ENCODE measurements at places on chromosomes 12 and 14.

- no peak for DNase-seq
These were observed 97.4 kb downstream of the C12orf75 start for GRCh38 chr12:105427883-105428282.

GRCh38 chr14:60744566-60744965 is 10.0 kb downstream of the MNAT1 start:
- no peak for DNase-seq

DNA sequence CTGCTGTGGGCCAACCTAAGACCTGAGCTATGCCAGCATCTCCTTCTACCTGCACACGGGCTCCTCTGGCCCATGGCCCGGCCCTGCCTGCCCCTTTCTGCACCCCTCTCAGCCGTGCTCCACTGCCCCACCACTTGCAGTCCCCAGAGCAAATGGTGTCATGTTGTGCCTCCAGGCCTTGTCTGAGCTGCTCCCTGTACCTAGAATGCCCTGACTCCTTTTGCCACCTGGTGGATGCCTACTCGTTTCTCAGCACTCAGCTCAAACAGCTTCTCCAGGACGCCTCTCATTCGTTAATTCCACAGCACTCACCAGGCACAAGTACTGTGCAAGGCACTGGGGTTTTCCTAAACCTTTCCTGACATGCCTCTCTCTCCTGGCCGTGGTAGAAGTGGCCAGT is 63.2 kb upstream of the PNMA1 start:
- no peak for DNase-seq

- no peak for DNase-seq
These were observed 422.3 kb upstream of the DCN start for GRCh38 chr12:91604897-91605296.

DNA sequence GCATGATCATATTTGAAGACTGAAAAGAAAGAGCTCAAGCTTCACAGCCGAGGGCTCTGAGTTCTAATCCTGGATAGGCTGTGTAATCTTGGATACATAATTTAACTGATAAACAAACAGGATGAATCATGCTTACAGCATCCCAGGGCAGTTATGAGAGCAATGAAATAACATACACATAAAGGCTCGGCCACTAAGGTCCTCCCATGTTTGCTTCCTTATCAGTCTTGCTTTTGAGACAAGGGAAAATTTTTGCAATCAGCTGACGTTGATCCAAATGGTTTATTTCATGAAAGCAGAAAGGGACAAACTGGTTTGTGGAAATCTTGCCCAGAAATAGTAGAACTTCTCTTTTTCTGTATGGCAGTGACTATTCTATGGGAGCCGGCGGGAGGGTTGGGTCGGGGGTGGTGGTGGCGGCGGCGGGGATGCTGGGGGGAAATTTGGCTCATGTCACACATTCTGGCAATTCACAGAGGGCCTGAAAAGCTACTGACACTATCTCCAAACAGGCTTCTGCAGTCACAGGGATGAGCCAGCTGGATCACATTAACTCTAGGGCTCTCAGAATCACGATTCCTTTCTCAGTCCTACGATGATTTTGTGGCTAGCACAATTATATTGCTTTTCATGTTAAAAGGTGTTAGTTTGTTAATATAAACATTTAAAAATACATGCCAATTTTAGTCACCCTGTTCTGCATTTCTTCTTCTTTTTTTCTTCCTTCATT is 124.5 kb downstream of the SLC8A3 start:
- DNase-seq: peak; percentile 78

DNA sequence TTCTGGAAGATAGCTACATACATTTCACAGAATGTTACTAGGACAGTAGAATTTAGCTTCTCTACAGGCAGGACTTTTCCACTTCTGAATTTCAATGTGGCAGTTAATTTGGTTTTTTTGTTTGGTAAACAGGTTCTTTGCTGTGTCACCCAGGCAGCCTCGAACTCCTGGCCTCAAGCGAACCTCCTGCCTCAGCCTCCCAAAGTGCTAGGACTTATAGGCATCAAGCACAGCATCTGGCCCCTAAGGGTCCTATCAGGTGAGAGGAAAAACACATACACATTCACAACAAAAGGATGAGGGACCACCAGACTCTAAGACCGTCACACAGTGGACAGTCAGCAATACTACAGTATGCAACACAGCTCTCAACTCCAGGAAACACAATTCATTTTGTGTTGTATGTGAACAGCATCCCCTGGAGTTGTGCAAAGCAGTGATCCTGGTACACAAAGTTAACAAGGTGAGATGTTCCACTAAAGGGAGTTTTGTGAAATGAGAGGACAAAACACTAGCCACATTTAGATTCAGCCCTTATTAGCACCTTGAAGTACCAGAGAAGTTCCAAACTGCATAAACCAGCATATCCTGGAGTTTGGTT is 6.9 kb downstream of the ATP2B1 start:
- DNase-seq: no peak

- DNase-seq: no peak
These were observed 9.0 kb upstream of the KRT71 start for GRCh38 chr12:52561880-52562449.

GRCh38 chr14:56207626-56208292 is 89.5 kb downstream of the PELI2 start:
- DNase-seq: no peak

DNA sequence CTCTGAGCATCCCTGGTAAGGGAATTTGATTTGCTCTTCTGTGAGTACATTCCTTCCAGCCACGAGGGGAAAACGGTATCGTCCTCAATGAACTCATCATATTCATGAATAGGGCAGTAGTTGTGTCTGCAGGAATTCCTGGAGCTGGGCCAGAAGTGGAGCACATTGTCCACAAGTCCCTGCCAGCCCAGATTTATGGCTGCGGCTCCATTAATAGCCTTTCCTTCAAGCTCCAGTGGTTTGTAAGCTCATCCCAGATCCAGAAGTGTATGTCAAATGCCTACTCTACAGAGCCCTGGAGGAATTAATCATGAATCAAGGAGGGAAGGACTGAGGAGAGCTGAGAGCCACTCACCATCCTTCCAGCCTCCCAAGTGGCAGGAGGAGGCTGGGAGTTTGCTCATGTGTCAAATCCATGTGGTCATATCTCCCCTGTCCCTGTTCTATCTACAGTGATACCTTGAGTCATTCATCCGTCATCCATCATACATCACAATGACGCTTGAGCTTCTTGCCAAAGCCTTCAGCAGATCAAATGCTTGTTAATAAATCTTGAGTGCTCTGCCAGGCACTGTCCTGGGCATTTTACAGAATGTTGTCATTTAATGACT is 65.5 kb downstream of the SVOP start:
- DNase-seq: no peak

DNA sequence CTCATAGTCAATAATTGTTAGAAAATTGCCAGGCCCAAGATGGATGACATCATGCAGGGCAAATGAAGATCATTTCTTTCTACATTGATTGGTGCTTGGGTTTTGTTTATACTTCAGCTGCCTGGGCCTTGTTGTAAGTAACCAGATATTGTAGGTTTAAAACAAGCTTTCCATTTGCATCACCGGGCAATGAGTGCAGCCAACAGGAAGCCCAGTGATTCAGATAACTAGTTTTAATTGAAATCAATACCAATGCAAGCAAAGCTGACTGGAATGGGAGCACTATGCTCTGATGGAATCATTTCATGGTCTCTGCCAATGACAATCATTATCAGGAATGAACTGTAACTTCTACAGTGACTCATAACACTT is 279.3 kb downstream of the DUSP6 start:
- DNase-seq: no peak

- no peak for DNase-seq
These were observed 43.3 kb downstream of the GPATCH2L start for GRCh38 chr14:76195003-76195402.

DNA sequence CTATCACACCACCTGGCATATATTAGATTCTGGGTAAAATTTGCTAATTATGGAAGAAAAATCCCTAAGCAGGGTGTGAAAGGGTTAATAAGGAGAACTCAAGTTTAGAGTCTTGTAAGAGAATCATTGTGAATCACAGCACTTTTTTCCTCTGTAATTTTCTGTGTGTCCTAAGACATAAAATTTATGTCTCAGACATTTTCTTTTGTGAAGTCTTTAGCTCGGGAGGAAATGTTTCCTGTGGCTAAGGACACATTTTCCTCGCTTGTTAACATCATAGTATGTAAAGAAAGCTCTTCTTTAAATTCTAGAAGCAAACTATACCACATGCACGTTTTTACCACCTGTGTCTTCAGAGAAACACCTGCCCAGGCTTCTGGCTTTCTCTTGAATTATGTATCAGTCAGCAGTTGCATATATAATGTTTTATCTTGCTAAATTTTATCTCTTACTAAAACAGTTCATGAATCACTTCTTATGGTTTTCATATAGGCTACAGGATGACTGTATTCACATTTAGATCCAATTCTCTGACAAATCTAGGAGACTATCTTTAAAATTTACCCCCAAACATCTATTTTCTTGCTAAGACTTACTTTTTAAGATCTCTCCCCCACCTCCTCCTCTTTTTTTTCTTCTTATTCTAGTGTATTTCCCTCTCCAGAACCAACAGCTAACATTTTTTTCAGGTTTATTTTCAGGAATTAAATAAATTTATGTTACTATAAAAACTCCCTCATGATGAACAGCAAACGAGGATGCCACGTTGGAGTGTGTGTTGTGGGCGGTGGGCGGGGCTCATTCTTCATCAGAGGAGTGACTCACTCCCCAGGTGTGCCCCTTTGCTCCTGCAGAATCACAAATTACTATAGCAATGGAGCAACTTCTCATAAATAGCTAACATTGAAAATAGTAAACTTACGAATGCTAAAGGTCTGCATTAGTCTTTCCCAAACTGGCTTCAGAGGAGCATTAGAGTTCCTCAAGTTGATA is 11.6 kb upstream of the CSRP2 start:
- no peak for DNase-seq

GRCh38 chr12:2773199-2773875 is 21.4 kb upstream of the FKBP4 start:
- DNase-seq: no peak

DNA sequence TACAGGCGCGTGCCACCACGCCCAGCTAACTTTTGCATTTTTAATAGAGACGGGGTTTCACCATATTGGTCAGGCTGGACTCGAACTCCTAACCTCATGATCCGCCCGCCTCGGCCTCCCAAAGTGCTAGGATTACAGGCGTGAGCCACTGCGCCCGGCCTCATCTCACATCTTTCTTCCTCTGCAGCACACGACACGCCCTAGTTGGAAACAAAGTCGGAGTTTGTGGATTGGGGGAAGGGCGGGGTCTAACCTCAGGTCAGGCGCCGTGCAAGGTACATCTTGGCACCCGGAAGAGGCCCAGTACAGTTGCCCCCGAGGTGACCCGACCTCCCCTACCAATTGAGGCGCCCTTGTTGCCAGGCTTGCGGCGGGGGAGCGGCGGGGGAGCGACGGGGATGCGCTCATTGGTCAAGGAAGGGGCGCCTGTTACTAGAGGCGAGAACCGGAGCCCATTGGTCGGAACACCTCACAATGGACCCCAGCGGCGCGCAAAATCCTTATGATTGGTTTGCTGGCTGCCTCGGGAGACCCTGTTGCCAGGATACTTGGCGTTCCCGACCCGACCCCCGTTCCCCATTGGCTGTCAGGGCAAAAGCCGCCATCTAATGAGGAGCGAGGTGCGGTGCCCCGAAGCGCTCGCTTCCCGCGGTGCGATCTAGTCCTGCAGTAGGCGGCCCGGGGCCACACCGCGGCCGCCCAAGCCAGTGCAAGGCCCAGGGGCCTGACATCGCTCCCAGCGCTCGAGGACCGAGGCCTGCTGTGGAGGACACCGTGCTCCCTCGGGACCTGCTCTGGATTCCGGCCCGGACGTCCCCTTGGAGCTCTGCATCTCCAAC is at the start of gene REC8:
Gene REC8, plus strand, starts transcription at position 659 of the 839 bp plus-strand sequence. CDS start 473 bp downstream, outside the sequence.
- peak; percentile 98 for DNase-seq

- no peak for DNase-seq
These were observed 184.6 kb downstream of the SLC6A15 start for GRCh38 chr12:84727961-84728360.

DNA sequence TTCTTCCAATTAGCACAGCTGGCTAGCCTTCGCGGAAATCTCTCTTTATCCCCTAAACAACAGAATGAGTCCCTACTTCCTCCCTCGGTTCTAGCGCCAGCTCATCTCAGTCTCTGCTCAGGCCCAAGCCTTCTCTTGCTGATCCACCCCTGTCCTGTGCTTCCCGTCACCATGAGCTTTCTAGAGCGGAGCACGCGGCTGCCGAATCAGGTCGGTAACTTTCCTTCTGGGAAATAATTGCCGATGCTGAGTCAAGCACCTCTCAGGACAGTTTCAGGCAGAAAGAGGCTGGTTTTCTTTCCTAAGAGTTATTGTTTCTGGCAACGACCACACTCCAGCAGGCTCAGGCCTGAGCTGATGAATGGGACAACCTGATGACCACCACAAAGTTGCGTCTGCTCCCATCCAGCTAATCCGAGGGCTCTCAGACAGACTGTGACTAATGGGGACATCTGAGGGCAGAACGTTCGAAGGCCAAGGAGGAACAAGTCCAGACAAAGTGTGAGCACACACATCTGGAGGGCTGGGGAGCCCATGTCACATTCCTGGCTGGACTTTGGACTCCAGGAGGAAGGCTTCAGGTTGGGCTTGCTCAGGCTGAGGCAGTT is 13.6 kb upstream of the GPR68 start:
- DNase-seq: peak; percentile 76

- DNase-seq: no peak
These were observed 7.5 kb upstream of the FOXG1 start for GRCh38 chr14:28758885-28759652.

GRCh38 chr12:113439606-113440030 is 17.4 kb downstream of the SDSL start:
- DNase-seq: peak; percentile 71

GRCh38 chr12:114974826-114975639 is 291.1 kb upstream of the TBX3 start:
- no peak for DNase-seq

- peak; percentile 68 for DNase-seq
These were observed 62.1 kb upstream of the TRIM9 start for GRCh38 chr14:51157012-51157411.

DNA sequence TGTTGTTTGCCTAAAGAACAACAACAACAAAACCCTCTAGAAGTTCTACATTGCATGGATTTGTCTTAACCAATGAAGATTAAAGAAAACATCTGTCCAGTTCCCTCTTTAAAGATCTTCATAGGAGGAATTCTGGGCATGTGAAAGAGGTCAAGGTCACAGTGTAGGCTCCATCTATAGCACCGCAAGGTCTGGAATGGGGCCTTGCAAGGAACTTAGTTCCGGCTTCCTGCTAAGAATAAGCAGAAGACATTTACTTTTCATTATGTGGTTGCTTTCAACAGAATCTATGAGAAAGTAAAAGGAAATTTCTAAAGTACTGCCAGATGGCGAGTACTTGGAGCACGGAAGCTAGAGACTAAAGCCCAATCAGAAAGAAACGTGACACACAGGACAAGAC is 57.2 kb upstream of the GNPNAT1 start:
- no peak for DNase-seq

- DNase-seq: no peak
These were observed 86.2 kb downstream of the STON2 start for GRCh38 chr14:81313775-81314429.

- DNase-seq: no peak
These were observed 116.7 kb downstream of the SNAPC1 start for GRCh38 chr14:61878931-61879330.

DNA sequence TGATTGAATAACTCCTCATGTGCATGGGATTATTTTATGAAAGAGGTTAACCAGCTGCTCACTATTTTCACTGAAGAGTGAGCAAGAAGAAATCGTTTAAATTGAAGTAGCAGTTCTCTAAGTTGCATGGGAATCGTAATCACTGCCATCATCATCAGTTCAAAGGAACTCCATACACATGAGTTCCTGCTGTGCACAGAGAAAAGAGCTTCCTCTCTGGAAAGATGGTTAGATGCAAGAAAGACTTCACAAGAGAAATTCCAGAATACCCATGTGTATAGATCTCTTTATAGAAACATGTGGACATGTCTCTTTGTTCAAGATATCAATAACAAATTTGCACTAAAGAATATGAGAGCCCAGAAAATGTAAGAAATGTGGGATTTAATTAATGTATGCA is 291.3 kb downstream of the PDZRN4 start:
- DNase-seq: no peak
